ENCODE measurements at places on chromosomes 3 and 15. TPM values are rescaled to one million over a fixed set of nuclear protein-coding genes. Genes with fewer than 3 reads are reported as not detected.

GRCh38 chr15:65069779-65070546 lies 2.2 kb upstream of the RASL12 start:
- DNase-seq = no peak

The TCAIM gene
- 25.0 TPM for polyA plus RNA-seq

The MCF2L2 gene
- polyA plus RNA-seq = 0.25 TPM

GRCh38 chr3:2765002-2765579 lies 345.1 kb downstream of the IL5RA start:
- no peak for DNase-seq

The SNUPN gene
- polyA plus RNA-seq = 17.6 TPM
